ENCODE measurements at places on chromosomes 11 and 22. TPM values are rescaled to one million over a fixed set of nuclear protein-coding genes. Genes with fewer than 3 reads are reported as not detected.

Gene TIMP3
- polyA plus RNA-seq, result 558 TPM

Gene APOBEC3H
- polyA plus RNA-seq, result 0.26 TPM

Gene OR5J2
- polyA plus RNA-seq, result not detected

Gene OR52N4
- 0.07 TPM for polyA plus RNA-seq

Gene LGR4
- polyA plus RNA-seq, result 12.5 TPM

Gene C11orf91
- polyA plus RNA-seq, result not detected

Gene MPZL2
- not detected for polyA plus RNA-seq

Gene GAB4
- polyA plus RNA-seq, result not detected

Gene FGF19
- polyA plus RNA-seq, result not detected

Gene CTSF
- polyA plus RNA-seq, result 30.4 TPM

Gene BDNF
- 62.6 TPM for polyA plus RNA-seq

Gene OR8H3
- polyA plus RNA-seq, result not detected

Gene PVALB
- polyA plus RNA-seq, result not detected

Gene EML3
- 26.5 TPM for polyA plus RNA-seq

Gene OR51E1
- polyA plus RNA-seq, result not detected

Gene GALR3
- not detected for polyA plus RNA-seq

Gene ANO3
- 5.0 TPM for polyA plus RNA-seq

Gene OR51B2
- polyA plus RNA-seq, result not detected

Gene TMEM218
- 15.1 TPM for polyA plus RNA-seq

Gene OR52I2
- polyA plus RNA-seq, result not detected

Gene BARX2
- polyA plus RNA-seq, result not detected

Gene CRYBB3
- not detected for polyA plus RNA-seq

Gene GLB1L2
- 0.18 TPM for polyA plus RNA-seq

Gene CXCR5
- polyA plus RNA-seq, result not detected

Gene FGF4
- not detected for polyA plus RNA-seq

Gene SPTBN2
- 0.25 TPM for polyA plus RNA-seq

Gene PGA5
- not detected for polyA plus RNA-seq

Gene CDC42EP2
- polyA plus RNA-seq, result 23.2 TPM

Gene C11orf54
- polyA plus RNA-seq, result 10.8 TPM

Gene EFEMP2
- polyA plus RNA-seq, result 497 TPM

Gene FAM180B
- not detected for polyA plus RNA-seq

Gene KCNQ1
- polyA plus RNA-seq, result not detected

Gene PGM2L1
- 1.6 TPM for polyA plus RNA-seq

Gene SELENOM
- polyA plus RNA-seq, result 215 TPM

Gene OR2D2
- polyA plus RNA-seq, result 0.13 TPM

Gene MS4A12
- polyA plus RNA-seq, result 0.10 TPM

All from BJ (cell line).